Activated T-helper 1 cell treated with Interleukin-2 at 50 U/mL for 16 hours (primary cell): ENCODE measurements at places on chromosomes 7 and 10.

DNA sequence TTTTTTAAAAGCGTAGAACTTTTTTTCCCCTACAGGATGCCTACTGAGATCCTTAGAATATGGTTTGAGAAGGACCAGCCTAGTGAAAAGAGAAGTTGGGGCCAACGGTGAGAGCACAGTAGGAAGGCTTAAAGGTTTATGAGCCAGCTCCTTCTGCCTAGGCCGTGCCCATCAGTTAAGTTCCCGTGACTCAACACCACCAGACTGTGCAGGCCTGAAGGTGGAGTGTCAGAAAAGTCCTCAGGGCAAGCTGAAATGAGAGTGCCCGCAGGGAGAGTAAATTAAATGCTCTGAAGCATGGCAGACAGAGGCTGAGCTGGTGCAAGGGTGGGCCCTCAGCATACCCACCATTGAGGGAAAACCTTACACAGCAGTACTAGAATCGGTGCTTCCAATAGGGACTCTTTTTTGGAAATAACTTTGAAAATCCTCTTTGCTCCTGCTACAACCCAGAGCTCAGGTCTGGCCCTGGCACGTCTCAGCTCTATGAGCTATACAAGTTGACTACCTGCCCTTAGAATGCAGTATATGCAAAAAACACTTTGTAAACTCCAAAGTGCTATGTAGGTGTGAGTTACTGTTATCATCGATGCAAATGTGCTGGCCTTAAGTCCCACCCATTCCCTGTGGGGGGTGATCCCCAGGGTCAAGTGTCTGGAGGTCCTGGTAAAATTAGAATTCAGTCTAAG, 15.2 kb upstream of the C10orf67 start:
- DNase-seq: no peak

- peak; percentile 11 for DNase-seq
These were observed 866 bp upstream of the SFMBT2 start for GRCh38 chr10:7411671-7412128.

DNA sequence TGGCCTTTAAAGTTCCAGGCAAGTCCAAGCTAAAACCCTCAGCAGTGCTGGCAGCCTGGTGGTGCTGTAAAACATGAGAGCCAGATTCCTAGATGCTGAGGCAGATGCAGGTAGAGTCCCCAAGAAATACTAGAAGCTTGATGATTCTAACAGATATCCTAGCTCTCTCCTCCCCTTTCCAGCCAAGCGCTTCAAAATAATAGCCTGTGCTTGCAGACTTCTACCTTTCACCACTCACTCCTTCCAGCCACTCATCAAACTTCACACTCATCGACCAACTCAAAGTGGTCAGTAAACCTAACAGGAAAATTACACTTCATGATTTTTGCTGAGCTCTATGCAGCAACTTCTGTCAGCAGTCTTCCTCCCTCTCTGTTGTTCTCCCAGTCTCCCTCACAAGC, 50.2 kb downstream of the LMBR1 start:
- no peak for DNase-seq

GRCh38 chr7:100215895-100216294, 3.9 kb upstream of the PVRIG start:
- no peak for DNase-seq

DNA sequence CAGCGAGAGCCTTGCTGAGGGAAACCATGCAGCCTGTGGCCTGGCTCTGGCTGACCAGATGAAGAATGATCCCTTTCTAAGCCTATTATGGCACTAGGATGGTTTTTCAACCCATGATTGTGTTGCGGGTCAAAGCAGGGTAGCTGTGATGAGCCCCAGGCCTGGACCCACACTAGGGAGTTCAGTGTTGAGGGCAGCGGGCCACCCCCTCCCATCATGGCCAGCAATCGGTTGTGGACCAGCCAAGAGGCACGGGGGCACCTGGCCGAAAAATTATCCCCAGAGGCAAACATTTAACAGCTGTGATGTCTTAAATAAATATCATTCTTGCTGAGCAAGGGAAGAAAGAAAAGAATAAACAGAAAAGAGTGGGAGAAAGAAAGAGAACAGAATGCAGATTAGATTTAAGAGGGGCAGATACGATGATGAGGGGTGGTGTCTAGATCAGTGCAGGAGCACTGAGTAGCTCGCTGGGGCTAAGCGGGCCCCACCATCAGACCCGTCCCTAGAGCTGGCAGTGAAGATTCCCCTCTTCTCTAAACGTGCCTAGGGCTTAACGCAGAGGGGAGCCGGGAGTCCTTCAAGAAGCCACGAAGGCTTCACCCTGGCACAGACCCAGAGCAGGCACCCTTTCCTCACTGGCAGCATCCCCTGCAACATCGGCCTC, 82.7 kb downstream of the SLC37A3 start:
- DNase-seq: no peak

DNA sequence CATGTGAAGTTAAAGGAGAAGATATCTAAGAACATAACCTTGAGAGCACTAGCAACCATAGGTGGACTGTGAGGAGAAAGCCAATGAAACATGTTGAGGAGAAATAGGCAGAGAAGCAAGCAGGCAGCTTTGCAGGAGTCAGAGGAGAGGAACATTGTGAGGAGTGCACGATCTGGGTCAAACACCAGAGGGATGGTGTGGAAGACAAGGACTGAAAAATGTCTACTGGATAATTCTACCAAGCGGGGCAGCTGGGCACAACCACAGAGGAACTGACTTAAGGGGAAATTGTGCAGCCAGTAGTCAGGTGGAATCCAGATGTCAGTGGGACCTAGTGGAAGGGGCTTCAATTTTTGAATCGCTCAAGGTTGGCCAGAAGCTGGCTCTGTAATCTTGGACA, 111.9 kb upstream of the LANCL2 start:
- DNase-seq: no peak

DNA sequence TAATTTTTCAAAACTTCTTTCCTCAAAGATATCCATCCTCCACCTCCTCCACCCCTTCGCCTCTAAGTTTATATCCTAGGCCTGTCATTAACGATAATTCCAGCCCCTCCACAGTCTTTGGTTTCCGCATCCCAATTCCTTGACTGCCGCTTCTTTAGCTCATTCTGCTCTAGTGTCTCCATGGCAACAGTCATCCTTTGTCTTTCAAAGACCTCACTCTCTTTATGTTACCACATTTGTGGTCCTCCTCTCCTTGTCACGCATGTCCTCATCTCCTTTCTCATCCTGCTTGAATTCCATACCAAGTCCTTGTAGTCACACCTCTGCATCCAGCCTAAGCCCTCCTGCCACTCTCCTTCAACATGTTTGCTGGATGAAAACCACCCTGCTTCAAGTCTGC, 511.2 kb upstream of the KLF6 start:
- DNase-seq: no peak

DNA sequence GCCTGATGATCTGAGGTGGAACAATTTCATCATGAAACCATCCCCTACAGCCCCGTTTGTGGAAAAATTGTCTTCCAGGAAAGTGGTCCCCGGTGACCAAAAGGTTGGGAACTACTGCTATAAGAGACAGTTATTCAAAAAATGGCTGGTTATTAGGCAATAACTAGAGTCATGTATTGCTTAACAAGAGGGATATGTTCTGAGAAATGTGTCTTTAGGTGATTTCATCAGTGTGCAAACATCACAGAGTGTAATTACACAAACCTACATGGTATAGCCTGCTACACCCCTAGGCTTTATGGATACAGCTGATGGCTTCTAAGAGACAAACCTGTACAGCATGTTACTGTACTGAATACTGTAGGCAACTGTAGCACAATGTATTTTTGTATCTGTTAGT, 71.3 kb upstream of the CSTF2T start:
- DNase-seq: no peak

GRCh38 chr7:27176524-27176845, 2.4 kb upstream of the HOXA10 start:
- no peak for DNase-seq

DNA sequence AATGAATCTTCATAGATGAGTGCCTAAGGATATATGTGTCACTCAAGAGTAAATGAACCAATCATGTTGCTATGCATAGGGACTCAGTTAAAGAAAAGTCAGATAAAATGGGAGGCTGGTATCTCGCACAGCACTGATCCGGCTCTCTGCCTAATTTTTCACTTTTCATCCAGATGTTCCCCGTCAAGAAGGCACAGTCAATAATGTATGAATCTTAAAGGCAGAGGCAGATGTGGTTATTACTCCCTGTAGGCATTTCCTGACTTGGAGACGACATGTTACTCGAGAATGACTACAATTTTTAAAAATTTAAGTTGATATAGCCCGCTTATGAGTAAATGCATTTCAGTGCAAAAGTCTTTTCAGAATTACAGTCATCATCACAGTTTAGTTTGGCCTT, 113.6 kb downstream of the TBXAS1 start:
- no peak for DNase-seq

- no peak for DNase-seq
These were observed 93.5 kb downstream of the MCU start for GRCh38 chr10:72785409-72785808.

GRCh38 chr7:120603366-120603765, 254.6 kb downstream of the TSPAN12 start:
- no peak for DNase-seq

DNA sequence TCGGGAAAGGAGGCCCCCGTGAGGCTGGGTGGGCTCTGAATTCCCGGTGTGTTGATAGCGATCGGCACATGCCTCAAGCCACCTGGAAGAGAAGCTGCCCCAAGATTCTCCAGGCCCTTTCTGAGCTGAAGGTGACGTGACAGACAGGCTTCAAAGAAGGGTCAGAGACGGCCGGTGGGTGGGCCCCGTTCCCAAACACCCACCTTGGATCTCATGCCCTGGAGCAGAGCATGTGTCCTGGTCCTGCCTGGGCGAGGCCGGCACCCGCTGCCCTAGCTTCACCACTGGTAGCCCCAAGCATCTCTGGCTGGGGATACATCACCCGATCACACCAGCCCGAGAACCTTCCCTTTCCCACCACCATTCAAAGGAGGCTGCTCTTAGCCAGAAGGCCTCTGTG, 399.0 kb downstream of the DNAJB6 start:
- DNase-seq: no peak

DNA sequence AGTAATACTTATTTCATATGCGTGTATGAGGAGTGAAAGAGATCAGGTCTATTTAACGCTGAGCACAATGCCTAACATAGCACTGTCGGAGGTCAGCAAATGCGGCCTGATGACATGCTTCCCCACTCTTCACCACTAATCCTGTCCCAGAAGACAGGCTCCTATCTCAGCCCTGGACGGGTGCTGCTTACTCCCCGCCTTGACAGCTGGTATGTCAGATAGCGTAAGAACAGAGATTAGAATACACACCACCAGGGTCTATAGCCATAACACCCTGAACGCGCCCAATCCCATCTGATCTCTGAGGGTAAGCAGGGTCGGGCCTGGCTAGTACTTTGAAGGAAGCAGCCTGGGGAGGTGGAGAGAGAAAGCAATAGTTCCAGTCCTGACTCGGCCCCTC, 32.3 kb upstream of the TM9SF3 start:
- no peak for DNase-seq

DNA sequence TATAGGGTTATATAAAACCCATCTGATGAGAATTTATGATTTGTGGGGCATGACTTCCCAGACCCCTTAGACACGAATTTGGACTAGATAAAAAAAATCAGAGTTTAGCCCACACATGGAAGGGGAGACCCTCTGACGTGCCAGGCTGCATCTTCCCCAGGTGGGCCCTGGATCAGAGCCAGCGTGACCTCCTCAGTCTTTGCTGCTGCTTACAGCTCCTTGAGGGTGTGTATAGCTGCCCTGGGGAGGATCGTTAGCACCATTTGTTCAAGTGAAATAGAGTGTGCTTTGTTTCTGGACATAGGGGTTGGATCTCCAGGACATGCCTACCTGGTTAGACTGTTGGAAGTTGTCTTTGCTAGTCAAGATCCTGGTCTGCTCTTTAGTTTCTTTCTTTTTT, 54.2 kb downstream of the DOCK1 start:
- DNase-seq: no peak
